ENCODE measurements at places on chromosomes 16 and 17. TPM values are rescaled to one million over a fixed set of nuclear protein-coding genes. Genes with fewer than 3 reads are reported as not detected.

GRCh38 chr16:81268509-81268908 is 30.0 kb downstream of the BCO1 start:
- no peak for DNase-seq

Gene KRT25
- polyA plus RNA-seq, result not detected

- DNase-seq, result no peak
Measured at GRCh38 chr16:50581845-50582244, 33.6 kb downstream of the NKD1 start.

DNA sequence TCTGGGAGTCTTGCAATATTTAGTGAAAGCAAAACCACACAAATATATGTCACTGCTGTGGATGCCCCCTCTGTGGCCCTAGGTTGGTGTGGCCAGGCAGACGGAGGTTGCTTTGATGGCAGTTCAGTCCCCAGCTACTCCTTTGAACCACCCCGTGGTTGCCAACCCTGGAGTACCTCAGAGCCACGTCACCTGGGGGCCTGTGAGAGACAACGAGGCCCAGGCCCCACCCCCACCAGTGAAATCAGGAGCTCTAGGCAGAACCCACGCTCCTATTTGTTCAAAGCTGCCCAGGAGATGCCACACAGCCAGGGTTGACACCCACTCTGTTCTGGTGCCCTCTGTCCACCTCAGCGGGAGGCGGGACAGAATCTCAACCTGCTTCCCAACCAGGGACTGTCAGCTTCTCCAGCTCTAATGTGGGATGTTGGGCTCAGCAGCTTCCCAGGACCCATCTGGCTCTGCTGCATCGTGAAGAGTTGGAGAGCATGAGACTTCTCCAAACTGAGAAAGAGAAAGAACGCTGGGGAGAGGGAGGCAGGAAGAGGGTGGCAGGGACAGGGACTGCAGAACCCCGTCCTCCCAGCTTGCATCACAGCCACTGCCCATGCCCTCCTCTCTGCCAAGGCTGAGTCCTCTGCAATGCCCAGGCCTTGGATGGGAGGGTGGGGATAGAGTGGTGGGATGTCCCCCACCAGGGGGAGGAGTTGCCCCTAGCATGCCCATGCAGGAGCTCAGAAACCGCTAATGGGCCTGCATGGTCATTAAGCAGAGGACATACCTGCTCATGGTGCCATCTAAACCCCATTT is 81.8 kb downstream of the C16orf78 start:
- no peak for DNase-seq

DNA sequence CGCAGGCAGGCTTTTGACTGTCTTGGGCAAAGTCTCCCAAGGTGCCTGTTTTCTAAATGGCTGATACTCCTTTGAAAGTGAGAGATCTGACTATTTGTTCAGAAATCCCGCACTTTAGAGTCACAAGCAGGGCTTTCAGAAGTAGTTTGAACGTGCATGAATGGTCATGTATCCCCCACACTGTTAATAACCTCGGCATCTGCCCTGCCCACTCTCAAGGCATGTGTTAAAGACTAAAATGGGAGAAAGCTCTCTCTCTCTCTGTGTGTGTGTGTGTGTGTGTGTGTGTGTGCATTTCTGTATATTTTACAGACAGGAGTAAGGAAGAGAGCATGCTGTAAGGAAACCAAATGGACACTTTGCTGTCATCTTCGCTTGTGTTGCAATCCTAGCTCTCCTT is 163.7 kb downstream of the MAF start:
- DNase-seq, result no peak

All from pancreas (tissue), 10 donors.